IPS DF 6.9 (cell line): ENCODE measurements at places on chromosomes 4 and X.

GRCh38 chr4:15037923-15038541, 35.8 kb downstream of the CPEB2 start:
- DNase-seq: no peak

GRCh38 chrX:150664290-150664689, 28.9 kb upstream of the MTMR1 start:
- no peak for DNase-seq

GRCh38 chrX:83508526-83509253, 600 bp downstream of the POU3F4 start:
- no peak for DNase-seq

- DNase-seq: no peak
These were observed 115.5 kb upstream of the TMEM150C start for GRCh38 chr4:82677327-82677726.

DNA sequence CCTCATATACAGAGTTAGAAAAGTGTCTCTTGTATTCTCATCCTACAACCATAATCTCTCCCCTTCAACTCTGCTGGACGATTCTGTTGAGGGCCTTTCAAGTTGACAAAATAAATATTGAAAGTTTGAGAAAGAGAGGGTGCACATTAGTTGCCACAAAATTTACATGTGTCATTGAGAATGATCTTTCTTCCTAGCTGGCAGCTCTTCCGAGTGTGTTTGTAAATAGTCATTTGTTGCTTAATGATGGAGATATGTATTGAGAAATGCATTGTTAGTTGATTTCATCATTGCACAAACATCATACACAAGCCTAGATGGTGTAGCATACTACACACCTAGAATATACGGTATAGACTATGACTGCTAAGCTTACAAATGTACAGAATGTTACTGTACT, 632.8 kb upstream of the AMOT start:
- no peak for DNase-seq

GRCh38 chrX:149131774-149132173, 373.3 kb downstream of the IDS start:
- no peak for DNase-seq

DNA sequence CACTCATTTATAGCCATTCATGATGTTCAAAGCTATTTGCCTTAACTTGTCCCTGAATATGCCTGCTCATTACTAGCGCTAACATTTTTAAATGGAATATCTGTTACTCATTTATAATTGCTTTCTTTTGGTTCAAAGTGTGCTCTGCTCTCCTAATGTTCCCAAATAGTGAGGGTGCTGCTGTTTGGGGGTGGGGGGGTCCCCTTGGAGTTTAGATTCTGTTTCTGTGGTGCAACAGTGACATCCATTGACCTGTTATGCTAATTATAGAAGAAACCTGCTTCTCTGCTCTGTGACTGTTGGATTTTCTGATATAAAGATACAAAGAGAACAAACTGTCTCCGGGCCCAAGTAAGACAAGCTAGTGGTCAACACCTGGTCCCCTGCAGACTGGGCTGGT, 222.4 kb downstream of the SHROOM3 start:
- DNase-seq: no peak
